D341Med (cell line): ENCODE measurements at places on chromosomes 4 and X.

GRCh38 chr4:110196871-110197528, 1.4 kb downstream of the ELOVL6 start:
- peak; percentile 79 for DNase-seq

DNA sequence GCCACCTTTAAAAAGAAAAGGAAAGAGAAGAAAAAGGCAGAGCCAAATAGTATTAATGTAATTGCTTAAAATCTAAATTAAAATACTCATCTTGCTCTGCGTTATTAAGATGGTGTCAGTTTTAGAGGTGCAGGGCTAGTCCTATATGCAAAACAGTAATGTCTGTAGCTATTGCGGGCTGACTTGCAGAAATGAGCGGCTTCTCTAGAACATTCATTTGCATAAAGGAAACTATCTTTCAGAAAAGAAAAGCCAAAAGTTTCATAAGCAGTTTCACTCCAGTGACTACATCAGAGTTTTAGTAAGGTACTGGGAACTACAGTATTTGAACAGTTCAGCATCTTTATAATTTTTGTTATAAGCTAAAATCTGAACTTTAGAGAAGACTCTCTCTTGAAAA, 6.0 kb downstream of the SMAD1 start:
- DNase-seq: no peak

- no peak for DNase-seq
Observed at GRCh38 chr4:46937493-46937892, 28.4 kb upstream of the COX7B2 start.

GRCh38 chrX:77014377-77015372, 432.5 kb upstream of the FGF16 start:
- DNase-seq: no peak

DNA sequence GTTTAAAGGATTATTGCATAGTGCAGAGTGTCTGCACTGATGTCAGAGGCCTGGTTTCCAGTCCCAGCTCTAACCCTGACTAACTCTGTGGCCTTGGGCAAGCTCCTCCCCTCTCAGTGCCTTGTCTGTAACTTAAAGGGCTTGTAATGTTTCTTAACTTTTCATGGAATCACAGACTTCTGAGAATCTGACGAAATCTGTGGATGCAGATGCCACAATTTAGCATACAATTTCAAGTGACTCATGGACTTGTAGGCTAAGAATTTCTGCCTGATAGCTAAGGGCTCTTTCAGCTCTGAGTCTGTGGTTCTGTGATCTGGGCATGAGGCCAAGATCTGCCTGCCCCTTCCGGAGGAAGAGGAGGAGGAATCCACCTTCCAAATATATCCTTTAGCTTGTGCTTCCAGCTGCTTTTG, 236.9 kb downstream of the AR start:
- no peak for DNase-seq

- DNase-seq: no peak
Observed at GRCh38 chrX:31547816-31548215, 476.0 kb upstream of the FTHL17 start.

DNA sequence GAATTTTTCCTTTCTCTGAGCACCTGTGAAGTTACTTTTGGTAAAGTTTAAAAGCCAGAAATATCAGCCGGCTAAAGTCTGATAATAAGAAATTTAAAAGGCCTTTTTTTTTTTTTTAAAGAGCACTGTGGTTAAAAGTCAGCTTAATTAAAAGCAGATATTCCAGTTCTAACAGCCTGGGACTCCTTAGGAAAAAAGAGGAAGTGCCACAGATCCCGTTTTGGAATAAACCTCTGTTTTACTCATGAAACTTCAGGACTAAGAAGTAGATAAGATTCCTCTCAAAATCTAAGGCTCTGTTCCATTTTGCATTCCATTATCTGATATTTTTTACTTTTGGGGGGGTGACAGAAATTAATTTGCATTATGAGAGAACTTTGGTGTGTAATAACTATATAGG, 37.8 kb downstream of the ABCB7 start:
- DNase-seq: no peak

- DNase-seq: no peak
Observed at GRCh38 chr4:81527115-81527514, 55.4 kb upstream of the RASGEF1B start.

GRCh38 chrX:153463031-153463430, 7.3 kb downstream of the HAUS7 start:
- DNase-seq: no peak

GRCh38 chr4:154743683-154744340, at the start of gene LRAT:
Gene LRAT (plus strand): TSS chr4:154744000. CDS start chr4:154744327, 327 bp downstream.
- peak; percentile 71 for DNase-seq

DNA sequence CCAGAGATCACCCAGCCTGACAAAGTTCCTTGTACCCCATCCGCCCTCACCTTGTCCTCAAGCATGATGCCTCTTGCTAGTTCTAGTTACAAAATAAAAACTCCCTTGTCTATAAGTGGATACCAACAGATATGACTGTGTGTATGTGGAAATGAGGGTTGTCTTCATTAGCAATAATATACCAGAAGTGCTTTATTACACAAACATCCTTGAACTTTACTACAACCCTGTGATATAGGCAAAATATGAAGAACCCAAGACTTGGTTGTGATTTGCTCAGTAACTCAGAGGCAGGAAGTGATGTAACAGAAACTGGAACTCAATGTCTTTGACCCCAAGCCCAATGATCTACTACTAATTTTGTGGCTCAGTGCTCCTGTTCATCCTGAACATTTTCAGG, 97.6 kb downstream of the AKAP4 start:
- no peak for DNase-seq

- DNase-seq: no peak
Observed at GRCh38 chr4:138770818-138771217, 244.8 kb upstream of the NOCT start.

- no peak for DNase-seq
Observed at GRCh38 chr4:137363496-137363895, 168.8 kb downstream of the PCDH18 start.
